Gastrocnemius medialis (tissue), 4 donors: ENCODE measurements at places on chromosomes 5 and 9.

DNA sequence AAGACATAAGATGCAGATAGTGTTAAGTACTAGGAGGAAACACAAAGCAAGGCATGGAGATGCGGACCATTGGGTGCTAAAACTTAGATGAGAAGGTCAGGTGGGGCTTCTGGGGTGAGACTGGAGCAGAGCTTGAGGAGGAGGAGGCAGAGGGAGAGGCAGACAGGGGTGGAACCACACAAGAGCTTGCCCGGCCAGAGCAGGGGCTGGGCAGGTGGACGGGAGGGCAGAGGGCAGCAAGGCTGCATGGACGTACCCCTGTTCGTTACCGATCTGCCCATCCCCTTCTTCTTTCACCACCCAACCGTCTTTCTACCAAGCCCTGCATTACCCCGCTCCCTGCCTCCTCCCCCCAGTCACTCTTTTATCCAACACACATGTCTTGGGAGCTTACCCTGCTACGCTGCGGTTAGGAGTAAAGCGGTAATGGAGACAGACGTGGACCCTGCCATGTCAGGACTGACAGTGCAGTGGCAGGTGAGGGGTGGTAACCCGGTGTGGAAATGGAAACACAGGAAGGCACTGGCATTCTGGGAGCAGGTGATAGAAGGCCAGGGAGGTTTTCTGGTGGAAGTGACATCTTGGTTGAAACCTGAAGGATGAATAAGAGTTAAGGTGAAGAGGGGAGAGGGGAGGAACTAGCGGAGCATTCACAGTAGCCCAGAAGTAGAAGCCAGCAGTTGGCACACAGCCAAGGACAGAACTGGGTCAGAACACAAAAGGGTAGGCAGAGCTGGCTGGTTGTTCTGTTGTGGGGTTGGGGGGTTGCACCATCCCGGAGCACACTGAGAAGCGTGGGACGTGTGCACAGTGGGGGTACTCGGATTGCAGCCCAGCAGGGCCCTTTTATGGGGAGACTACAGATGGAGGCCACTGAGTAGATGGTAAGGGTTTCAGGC is 167.2 kb downstream of the CACNA1B start:
- no peak for DNase-seq

DNA sequence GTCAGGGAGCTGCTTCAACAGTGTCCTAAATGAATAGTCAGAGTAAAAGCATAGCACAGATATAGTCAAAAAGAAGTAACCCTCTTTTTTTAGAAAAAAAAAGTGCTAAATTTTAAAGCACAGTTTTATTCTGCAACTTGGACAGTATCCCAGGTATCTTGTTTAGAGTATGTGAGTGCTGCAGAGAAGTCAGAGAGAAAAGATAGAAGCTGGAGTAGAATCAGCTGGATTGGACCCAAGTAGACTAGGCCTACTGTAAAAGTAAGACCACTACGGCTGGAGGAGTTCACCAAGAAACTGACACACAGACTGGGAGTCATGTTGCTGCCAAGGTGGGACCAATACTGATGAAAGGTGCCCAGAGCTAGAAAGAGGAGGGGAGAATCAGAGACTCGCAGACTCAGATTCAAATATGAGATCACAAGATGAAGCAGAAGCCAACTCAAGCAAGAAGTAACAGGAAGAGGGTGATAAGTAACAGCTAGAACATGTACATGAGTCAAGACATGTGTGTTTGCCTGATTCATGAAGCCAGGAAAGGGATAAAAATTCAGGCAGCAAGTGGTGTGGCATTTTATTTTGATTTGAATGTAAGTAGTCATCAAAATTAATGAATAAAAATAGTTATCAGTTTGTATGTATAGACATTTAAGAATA is 25.6 kb upstream of the TUSC1 start:
- no peak for DNase-seq

DNA sequence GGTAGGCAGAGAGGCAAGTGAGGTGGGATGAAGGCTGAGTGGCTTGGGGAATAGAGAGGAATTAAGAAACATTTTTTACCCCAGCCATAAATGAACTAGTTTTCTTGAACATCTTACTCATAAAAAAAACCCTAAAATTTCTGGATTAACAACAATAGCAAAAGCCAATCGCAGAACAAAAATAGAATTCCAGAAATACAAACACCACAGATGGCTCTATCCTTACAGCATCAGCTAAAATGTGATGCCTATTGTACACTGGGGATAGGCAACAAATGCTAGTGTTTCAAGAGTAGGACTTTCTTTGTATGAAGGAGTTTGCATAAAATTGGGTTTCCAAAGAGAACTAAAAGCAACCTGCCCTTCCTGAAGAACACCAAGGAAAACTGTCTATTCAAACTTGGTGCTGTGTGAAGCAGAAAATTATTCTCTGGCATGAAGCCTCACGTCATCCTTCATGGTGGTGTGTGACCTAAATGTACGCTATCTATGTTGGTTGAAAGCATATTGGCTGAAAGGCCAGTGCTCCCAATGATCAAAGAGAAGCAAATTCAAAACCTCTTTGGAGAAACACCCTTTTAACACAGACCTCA is 82.9 kb downstream of the JAKMIP2 start:
- DNase-seq = no peak

- no peak for DNase-seq
Observed at GRCh38 chr9:4750023-4750673, 9.1 kb upstream of the AK3 start.

GRCh38 chr5:72691751-72692150 is 124.7 kb upstream of the TNPO1 start:
- no peak for DNase-seq
